ENCODE measurements at places on chromosomes 12 and 14. TPM values are rescaled to one million over a fixed set of nuclear protein-coding genes. Genes with fewer than 3 reads are reported as not detected.

DPY19L2 gene
- total RNA-seq = 1.5 TPM

KLRG1 gene
- 23.6 TPM for total RNA-seq

PRPF40B gene
- 0.84 TPM for total RNA-seq

RDH11 gene
- 43.3 TPM for total RNA-seq

NEDD8 gene
- 51.2 TPM for total RNA-seq

FGF23 gene
- not detected for total RNA-seq

PRB2 gene
- not detected for total RNA-seq
